T-helper 1 cell treated with Interleukin-12 subunit alpha and Interleukin-12 subunit beta and Interleukin-4 antibody, amounts not matched to agents 30 ng/mL and 1 ng/mL, for 36 hours (primary cell): ENCODE measurements at places on chromosomes 16 and 17. TPM values are rescaled to one million over a fixed set of nuclear protein-coding genes. Genes with fewer than 3 reads are reported as not detected.

Gene KRT27
- total RNA-seq = not detected in 2 replicates

Gene OR4D1
- total RNA-seq = 0.47 and 0.66 TPM in 2 replicates

Gene SGCA
- total RNA-seq = 0.54 and 1.0 TPM in 2 replicates

Gene EMC6
- 38.1 and 42.5 TPM in 2 replicates for total RNA-seq

Gene IL34
- 0.24 TPM in 1 of 2 replicates, not detected in the other for total RNA-seq

Gene KRTAP3-2
- not detected in 2 replicates for total RNA-seq

Gene LRRC75A
- total RNA-seq = 1.1 and 1.3 TPM in 2 replicates
